Prostate gland (tissue), 2 donors: ENCODE measurements at places on chromosomes 13 and 19.

DNA sequence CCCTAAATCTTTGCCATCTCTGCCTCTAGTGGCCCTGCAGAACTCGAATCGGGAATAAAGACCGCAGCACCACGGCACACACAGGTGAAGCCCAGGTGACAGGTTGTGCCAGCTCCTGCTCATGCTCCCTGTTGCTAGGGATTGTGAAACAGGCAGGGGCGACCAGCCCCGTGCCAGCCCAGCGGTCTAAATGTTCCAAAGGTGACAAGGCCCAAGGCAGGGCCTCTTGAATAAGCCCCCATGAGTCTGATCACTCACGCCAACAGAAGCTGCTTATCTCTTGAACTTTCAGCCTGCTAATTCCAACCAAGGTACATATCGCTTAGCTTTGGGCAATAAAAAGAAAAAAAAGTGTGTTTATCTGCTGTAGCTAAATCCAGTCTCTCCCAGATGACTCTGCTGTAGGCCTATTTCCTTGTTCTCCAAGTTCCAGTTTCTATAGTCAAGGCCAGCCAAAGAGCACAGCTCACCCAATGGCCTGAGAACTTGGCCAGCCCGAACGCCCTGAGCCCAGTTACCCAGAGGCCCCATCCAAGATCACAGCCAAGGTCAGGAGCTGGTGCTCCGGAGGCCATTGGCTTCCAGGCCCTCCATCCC, 191.1 kb upstream of the GPR12 start:
- DNase-seq: no peak

GRCh38 chr13:113110048-113110851, 4.7 kb downstream of the F7 start:
- no peak for DNase-seq

GRCh38 chr19:19270749-19271571, 2.1 kb downstream of the TM6SF2 start:
- no peak for DNase-seq

DNA sequence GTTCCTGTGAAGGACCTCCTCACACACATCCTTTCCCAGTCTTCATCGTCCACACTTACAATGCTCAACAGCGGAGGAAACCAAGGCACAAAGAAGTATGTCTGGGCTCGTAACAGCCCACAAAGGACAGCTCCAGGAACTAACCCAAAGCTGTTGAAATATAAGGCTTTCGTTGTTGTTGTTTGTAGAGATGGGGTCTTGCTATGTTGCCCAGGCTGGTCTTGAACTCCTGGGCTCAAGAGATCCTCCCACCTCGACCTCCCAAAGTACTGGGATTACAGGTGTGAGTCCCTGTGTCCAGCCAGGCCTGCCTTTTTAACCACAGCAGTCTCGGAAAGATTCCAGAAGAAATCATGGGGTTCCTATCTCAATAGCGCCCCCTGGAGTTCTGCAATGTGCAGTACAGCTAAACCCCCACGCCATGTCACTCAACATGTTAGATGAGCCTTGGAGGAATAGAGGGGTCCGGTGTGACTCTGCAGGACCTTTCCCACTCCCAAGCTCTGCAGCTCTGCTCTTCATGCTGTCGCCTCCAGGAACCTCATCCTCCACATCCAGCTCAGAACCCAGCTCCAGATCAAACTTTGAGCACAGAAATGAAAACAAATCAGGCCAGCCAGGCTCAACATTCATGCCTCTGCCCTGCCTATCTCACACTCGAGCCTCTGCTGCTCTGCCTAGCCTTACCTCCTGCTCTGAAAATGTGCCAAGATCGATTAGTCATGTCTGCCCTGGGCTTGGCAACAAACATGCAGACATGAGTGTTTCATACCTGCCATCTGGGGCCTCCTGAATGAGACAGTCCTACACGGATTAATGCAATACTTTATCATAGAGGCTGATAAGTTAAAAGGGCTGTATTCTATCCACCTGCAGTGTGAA, 7.5 kb downstream of the PLA2G4C start:
- peak; percentile 32 for DNase-seq

- peak; percentile 74 for DNase-seq
These were observed 202.4 kb downstream of the RFC3 start for GRCh38 chr13:34020388-34020787.

DNA sequence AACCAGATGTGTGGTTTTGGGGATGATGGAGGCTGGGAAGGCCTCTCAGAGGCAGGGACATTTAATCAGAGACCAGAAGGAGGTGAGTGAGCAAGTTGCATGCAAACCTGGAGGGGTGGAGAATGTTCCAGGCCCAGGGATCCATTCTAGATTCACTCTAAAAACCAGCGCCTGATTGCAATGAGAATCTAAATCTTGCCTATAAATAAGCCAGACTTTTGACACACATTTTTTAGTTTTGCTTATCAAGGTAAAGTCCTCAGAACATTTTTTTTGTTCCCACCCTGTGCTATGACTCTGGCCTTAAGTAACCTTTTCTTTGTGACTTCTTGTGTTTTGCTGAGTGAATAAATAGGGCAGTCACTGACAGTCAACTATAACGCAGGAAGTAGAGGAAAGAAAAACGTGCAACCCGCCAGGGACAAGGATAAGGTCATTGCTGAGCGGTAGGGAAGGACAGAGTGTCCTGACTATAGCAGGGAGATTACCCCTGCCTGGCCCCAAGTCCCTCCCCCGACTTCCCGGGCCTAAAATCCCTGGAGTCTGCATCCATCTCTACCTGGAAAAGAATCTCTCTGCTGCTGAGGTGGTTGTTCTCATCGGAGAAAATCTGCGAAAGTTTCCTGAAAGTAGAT, 14.4 kb downstream of the RGL3 start:
- no peak for DNase-seq

GRCh38 chr13:113748862-113749451, 10.1 kb upstream of the TMEM255B start:
- no peak for DNase-seq
